ENCODE measurements at places on chromosomes 7 and 10. TPM values are rescaled to one million over a fixed set of nuclear protein-coding genes. Genes with fewer than 3 reads are reported as not detected.

DNA sequence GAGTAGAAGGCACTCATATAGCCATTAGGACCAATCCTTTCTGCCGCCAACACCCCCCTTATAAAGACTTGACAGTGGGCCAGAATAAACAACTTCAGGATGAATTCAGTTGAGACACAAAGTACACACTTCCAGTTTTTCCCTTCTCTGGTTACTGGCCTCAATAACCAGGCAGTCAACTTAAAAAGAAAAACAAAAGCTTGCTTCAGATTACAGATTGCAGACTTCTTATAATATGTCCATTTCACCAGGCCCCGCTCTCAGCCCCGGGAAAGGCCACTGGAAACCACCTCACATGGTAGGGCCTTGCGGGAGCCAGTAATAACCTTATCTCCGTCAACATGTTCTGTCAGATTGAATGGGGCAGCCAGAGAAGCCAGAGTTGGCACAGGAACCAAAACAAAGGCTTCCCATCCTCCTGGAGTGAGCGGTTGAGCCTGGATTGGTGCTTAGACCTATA, 108.8 kb downstream of the EGFR start:
- DNase-seq, result no peak

ENTPD1 gene
- total RNA-seq, result 62.0 TPM

GRCh38 chr7:77335581-77335980, 80.6 kb downstream of the GSAP start:
- DNase-seq, result no peak

- no peak for DNase-seq
Measured at GRCh38 chr7:133364959-133365690, 112.2 kb downstream of the EXOC4 start.

UCN3 gene
- total RNA-seq, result not detected
